Amniotic stem cell (primary cell): ENCODE measurements at places on chromosomes 16 and 17.

GRCh38 chr16:89607937-89608740, 5.3 kb upstream of the DPEP1 start:
- DNase-seq, result no peak

- no peak for DNase-seq
Measured at GRCh38 chr17:77320485-77321256, 179.9 kb downstream of the SEC14L1 start.

- DNase-seq, result no peak
Measured at GRCh38 chr17:82751171-82751570, 694 bp upstream of the TBCD start.

DNA sequence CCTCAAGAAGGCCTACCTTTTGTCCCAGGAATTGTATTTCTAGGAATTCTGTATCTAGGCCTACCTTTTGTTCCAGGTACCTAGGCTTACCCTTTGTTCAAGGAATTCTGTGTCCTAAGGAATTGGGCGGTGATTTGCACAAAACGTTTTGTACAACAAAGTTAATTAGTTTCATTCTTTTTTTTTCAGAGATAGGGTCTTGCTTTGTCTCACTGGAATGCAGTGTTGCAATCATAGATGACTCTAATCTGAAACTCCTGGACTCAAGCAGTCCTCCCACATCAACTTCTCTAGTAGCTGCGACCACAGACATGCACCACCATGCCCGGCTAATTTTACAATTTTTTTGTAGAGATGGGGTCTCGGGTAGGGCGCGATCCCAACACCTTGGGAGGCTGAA, 7.0 kb downstream of the CDR2L start:
- DNase-seq, result no peak

DNA sequence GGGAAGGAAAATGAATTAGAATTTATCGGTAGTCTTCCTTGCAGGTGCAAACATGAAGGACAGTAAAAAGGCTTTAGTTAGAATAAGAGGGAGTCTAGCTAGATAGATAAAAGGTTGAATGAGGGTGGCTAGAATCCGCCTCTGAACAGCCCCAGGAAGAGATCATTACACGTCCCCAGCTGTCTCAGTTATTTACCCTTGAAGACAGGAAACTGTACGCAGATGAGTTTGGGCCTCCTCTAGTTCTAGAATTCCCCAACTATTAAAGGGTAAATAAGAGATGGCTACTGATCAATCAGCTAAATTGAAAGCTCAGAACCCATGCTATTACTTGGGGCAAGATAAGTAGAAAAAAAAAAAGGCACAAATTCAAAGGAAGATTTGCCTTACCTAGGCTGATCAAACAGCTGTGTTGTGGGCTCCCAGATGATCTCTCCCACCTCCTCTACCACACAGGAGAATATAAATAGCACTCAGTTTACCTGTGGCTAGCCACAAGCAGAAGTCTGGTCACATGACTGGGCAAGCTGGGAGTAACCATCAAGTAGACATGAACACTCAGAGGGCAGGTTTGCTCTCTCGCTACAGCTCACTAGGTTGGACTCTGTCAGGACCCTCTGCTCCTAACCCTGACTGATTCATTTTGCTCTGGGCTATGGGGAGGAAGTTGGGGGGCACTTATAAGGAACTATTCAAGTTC, 17.0 kb downstream of the FAM117A start:
- no peak for DNase-seq

DNA sequence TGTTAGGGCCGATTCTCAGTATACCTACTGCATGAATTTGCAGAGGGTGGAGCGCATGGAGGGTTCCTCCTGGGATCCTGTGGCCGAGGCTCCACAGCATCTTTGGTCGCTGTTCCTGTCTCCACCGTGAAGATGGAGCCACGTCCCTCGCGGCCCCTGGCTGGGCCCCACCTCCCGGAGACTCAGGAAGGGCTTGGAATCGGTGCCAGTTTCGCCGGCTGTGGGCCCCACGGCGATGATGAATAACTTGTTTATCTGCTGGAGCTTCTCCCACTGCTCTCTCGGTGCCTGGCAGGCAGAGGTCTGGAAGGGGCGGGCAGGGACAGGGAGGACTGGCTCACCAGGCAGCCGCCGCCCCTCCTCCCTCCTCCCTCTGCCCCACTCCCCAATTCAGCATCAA, 8.1 kb downstream of the SLC5A11 start:
- DNase-seq, result no peak

GRCh38 chr17:4221163-4221562, 42.6 kb downstream of the ANKFY1 start:
- DNase-seq, result no peak

DNA sequence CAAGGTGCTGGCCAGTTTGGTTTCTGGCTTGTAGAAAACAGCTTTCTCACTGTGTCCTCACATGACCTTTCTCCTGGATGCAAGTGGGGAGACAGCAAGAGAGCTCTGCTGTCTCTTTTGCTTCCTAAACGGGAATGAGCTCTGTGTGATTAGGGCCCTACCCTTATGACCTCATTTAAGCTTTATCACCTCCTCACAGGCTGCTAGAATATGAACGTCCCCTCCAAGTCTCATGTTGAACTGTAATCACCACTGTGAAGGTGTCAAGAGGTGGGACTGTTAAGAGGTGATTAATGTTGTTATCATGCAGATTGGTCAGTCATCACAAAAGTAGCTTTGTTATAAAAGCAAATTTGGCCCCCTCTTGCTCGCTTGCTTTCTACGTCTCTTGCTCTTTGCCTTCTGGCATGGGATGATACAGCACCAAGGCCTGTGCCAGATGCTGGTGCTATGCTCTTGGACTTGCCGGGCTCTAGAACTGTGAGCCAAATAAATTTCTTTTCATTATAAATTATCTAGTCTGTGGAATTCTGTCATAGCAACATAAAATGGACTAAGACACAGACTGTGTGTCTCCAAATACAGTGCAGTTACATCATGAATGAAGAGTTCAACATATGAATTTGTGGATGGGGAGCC, 14.8 kb upstream of the POLR3E start:
- DNase-seq, result no peak

GRCh38 chr17:52201767-52202519, 43.4 kb upstream of the CA10 start:
- DNase-seq, result no peak

- no peak for DNase-seq
Measured at GRCh38 chr17:21298056-21298982, 13.8 kb downstream of the MAP2K3 start.

- DNase-seq, result no peak
Measured at GRCh38 chr16:81486540-81487061, 42.0 kb downstream of the CMIP start.

- DNase-seq, result peak; percentile 3
Measured at GRCh38 chr16:23061669-23062068, 87.6 kb downstream of the USP31 start.

DNA sequence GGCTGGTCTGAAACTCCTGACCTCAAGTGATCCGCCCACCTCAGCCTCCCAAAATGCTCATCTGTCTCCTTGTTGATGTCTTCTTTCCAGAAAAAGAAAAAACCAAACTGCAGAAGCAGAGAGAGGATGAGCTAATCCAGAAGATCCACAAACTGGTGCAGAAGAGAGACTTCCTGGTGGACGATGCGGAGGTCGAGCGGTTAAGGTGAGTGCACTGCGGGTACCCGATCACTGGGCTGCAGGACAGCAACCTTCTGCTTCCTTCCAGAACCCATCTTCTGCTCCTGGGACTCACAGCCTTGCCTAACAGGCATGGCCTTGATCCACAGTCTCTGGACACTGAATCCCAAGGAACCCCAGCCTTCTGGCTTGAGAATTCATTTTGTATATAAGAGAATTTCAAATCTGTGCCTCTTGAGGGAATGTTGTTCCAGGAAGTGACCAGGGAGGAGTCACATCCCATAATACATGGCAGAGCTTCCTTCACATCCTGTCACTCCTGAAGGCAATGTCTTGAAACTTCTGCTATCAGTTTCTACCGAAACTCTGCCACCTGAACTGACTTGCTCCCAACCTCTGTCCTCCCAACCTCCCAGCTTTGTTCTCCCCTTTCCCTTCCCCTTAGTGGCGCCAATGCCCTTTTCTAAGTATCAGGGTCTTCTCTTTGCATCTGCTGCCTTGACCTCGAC, 61.7 kb downstream of the MARF1 start:
- DNase-seq, result no peak

GRCh38 chr17:7982173-7982572, 20.2 kb upstream of the GUCY2D start:
- DNase-seq, result peak; percentile 73

DNA sequence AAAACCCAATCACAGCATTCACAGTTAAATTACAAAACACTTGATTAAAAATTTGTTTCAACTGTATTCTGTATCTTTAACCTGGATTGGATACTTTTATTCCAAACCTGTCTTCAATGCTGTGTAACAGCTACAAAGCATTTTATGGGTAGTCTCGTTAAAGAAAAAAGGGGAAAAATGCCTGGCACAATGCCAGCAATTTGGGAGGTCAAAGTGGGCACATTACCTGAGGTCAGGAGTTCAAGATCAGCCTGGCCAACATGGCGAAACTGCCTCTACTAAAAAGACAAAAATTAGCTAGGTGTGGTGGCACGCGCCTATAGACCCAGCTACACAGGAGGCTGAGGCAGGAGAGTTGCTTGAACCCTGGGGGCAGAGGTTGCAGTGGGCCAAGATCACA, 4.0 kb downstream of the GNA13 start:
- DNase-seq, result no peak

- DNase-seq, result no peak
Measured at GRCh38 chr17:50440172-50440837, 14.3 kb downstream of the ACSF2 start.

DNA sequence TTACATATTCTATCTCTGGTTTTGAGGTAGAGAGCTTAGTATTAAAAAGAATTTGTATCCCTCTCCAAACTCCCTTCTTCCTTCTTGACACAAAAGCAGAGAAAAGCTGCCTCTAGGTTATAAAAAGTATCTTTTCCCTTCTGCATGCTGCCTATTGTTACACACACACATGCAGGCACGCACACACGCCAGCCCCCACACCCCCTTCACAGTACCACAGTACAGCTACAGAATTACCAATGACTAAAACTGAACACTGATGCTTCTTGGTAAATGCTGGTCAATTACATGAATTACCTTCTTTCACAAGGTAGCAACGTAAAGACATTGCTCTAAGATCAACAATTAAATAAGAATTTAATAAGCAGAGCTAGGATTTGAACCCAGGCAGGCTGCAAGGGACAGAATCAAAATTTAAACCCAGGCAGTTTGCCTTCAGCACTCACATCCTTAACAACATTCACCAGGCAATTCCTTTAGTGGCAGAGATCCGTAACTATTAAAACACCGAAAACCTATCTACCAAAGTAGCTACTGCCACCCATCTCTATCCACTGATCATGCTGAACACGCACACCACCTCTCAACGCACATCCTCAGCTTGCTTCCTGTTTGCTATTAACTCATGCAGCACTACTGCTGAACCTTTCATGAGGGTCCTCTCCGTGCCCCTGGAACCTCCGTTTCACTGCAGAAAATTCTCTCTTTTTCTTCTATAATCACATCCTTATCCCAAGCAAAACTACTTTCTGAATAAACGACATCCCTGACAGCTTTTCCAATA, 37.8 kb downstream of the YWHAE start:
- DNase-seq, result no peak

DNA sequence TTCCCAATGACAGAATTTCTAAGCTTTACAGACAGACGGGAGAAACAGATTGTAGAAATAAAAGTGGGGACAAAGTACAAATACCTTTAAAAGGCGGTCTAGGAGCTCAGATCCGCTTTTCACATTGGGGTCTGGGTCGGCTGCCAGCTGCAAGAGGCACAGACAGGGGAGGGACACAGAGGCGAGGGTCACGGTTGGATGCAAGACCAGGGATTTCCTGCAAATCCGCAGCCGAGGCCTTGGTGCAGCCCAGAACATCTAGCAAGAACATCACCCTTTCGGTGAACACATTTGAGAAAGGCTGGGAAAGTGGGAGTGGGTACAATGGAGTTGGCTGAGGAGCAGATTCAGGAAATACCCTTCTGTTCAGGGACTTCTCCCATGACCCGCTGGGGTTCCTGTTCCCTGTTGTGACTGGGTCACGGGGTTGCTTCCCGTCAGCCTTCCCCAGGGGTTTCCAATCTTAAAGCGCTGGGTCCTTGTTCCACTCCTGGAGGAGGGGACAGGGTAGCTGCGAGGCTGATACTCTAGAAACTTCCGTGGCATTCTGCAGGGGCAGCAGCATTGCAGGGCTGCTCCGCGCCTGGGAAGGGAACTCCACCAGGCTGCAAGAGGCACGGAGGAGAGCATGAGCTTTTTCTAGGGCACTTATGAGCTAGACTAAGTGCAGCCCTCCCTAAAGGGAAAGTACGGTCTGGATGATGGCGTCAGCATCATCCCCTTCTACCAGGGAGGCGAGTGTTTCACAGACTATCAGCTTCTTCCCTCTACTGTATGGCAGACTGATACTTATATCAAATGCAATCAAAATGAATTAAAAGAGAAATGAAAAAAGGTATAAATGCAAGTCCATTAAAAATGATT, 16.0 kb downstream of the VAC14 start:
- no peak for DNase-seq

- DNase-seq, result no peak
Measured at GRCh38 chr17:57004944-57005579, 27.1 kb downstream of the SCPEP1 start.

- DNase-seq, result no peak
Measured at GRCh38 chr17:77332034-77332971, 191.5 kb downstream of the SEC14L1 start.

DNA sequence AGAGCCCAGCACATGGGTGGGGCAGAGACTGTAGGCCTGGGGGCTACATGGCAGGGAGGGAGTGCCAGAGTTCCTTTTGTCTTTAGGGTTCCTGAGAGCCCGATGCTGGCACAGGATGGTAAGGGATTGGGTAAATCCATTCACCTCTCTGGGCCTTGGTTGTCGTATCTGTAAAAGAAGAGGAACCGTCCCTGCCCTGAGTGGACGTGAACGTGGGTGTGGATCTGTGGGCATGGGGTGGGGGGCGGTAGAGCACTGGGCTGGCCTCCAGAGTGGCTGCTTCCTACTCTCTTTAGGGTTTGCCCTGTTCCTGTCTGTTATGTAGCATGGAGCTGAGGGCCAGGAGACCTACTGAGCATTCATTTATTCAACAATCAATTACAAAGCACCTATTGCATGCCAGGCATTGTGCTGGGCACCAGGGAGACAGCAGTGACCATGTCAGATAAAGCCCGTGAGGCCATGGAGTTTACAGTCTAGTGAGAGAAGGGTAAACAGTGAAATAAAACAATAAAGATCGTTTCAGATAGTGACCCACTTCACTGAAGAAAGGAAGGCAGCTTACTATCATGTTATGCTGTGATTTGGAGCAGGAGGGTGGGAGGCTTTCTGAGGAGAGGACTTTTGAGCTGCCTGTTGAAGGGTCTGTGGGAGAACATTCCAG, 13.1 kb upstream of the TCAP start:
- no peak for DNase-seq

- no peak for DNase-seq
Measured at GRCh38 chr17:81241648-81242420, 2.7 kb downstream of the NDUFAF8 start.
